ENCODE measurements at places on chromosomes 1 and 21.

DNA sequence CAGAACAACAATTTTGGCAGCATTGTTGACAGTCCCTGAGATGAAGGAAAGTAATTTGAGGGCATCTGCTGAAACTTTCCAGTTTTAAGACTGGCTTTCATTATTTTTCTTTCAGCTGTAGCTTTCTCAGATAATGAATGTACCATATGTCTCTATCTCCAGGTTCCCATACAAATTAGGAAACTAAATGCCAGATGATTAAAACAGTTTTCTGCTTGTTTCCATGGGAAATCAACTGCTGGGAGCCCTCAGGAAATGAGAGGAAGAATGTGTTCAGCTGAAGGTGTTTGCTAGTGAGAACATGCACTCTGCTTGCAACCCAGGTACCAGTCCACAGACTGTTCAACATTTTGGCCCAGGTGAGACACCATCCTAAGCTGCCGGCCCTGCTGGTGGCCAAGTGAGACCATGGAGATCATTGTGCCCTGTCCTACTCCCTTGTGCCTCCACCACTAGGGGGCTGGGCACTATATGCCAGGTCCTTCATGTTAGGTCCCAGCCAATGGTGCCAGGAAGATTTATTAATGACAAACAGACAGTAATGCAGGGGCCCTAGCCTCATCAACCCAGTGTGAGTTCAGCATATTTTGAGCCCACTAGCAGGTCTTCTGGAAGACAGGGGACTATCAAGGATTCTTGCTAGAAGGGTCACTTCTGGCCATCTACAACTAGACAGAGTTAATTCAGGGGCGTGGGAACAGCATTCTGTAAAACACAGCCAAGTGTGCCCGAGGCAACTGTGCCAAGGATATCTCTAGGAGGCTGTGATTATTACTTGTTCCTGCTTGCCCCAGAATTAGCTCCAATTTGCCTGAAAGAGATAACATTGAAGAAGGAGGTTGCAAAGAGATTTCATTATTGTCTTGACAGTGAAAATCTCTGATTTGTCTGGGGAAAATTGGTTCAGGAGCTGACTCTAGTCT is 17.0 kb upstream of the LRRC8C start:
- DNase-seq: no peak

DNA sequence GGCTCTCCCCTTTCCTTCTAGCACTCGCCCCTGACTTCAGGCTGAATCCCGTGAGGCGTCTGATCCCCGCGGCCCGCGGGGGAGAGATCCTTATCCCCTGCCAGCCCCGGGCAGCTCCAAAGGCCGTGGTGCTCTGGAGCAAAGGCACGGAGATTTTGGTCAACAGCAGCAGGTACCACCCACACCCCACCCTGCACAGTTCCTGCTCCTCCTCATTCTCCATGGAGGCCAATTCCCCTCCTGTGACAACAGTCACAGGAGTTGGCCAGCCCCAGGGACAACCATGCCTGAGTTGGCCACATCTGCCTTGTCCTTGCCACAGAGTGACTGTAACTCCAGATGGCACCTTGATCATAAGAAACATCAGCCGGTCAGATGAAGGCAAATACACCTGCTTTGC is 20.0 kb downstream of the TMEM81 start:
- DNase-seq: no peak

- peak; percentile 40 for DNase-seq
Measured at GRCh38 chr1:154329551-154330131, 4.3 kb downstream of the ATP8B2 start.

DNA sequence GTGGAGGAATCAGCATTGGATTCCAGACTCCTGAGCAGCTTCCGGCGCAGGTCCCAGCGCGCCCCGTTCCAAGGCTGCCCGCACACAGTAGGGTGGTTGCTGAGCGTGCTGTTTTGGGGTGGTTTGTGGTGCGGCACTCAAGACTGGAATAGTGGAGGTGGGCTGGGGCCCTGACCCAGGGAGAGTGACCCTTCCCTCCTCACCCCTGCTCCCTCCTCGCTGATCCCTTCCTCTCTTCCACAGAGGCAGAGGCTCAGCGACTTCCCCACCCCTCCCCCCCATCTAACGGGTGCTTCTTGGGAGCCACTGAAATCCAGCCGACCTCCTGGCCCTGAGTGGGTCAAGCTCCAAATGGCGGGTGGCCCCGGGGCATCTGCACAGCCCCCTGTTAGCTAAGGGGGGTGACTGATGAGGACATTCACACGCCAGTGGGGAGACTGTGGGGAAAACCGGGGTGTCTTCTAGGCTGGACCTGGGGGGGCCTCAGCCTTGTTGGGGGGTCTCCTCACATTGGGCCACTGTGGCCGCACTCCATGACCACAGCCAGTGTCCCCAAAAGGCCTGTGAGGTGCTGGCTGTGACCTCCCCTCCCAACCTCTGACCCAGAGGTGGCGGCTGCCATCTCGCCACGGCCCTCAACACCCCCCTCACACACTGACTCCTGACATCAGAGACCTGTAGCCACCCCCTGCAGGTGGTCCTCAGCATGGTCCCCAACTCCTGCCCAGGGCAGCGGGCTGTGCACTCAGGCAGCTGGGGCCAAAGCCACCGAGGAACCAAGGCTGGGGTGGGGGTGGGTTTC is 3.9 kb upstream of the HES4 start:
- DNase-seq: no peak

- no peak for DNase-seq
Measured at GRCh38 chr21:37525810-37526209, 159.2 kb downstream of the DYRK1A start.

DNA sequence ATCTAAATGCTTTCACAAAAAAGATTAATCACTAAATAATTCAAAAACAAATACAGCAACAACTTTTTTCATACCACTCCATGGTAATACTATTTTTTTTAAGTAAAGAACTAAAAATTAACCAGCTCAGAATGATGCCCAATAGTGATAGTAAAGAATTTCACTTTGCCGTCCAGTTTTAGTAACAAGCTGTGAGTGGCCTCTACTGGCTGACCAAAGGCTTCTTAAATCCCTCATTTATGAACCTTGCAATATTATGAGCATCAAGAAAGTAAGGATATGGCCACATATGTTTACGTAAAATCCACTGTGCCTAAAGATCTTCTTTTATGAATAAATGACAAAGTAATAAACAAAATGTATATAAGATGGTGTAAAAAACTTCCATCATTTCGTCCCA is 108.6 kb downstream of the GPATCH2 start:
- no peak for DNase-seq

DNA sequence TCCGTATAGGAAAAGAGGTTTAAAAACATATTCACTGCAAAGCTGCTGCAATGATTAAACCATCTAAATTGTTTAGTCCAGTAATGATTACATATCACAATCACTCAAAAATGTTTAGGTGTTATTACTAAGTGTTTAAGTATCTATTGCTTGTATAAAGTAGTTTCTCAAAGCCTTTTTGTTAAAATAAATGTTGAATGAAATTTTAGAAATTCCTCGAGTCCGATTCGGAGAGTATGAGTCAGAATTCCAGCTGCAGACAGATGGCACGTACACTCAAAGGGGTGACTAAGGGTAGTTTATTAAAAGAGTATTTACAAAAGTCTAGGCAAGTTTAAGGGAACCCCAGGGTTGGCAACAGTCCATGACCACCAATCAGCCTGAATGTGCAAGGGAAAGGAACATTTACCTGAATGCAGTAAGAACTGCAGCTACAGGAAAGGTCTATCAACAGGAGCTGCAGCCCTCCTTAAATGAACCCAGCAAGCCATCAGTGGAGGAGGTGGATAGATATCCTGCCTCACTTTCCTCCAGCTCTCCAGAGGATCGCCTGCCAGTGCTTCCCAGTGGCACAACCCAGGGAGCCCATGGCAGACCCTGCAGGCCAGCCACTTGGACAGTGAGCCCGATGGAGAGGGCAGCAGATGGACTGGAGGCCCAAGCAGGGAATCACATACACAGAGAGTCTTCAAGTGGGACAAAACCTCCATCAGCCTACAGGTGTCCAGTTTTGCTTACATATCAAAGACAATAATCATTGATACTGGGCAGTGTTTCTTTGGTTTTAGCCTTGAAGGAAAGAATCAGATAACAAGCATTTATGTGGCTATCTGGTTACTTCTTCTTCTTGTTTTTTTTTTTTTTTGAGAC is 92.1 kb upstream of the SLC44A3 start:
- DNase-seq: peak; percentile 95

DNA sequence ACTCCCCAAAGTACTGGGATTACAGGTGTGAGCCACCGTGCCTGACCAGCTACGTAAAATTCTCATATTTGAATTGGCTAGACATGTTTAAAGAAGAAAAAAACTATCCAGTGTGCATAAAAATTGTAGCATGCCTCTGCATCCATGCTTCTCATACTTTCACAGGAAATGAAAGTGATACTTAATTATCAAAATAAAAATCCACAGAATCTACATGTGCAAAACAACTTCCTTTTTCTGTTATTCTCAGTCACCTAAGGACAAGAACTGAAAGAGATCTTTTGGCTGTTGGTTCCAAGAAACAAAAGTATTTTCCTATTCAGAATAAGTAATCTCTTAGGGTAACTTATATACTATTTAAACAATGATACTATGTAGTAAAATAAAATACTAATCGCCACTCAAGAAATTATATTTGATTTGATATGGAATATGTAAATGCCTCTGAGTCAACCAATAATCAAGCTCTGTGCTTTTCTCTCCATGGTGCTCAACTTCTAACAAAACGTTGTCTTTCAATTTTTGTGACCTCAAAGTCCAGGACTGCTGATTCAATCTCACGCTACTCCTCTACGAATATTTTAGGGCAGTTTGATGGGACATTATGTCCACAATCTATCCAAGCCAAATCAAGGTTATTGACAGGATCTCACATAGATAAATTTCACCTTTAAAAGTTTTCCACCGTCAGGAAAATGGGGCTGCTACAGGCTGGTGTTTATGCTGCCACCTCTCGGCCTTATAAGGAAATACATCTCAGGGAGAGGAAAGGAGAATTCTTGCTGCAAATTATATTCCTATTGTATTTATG is 102.7 kb downstream of the ZNF281 start:
- peak; percentile 37 for DNase-seq

- DNase-seq: peak; percentile 76
Measured at GRCh38 chr1:151312411-151312810, 14.8 kb downstream of the PI4KB start.

DNA sequence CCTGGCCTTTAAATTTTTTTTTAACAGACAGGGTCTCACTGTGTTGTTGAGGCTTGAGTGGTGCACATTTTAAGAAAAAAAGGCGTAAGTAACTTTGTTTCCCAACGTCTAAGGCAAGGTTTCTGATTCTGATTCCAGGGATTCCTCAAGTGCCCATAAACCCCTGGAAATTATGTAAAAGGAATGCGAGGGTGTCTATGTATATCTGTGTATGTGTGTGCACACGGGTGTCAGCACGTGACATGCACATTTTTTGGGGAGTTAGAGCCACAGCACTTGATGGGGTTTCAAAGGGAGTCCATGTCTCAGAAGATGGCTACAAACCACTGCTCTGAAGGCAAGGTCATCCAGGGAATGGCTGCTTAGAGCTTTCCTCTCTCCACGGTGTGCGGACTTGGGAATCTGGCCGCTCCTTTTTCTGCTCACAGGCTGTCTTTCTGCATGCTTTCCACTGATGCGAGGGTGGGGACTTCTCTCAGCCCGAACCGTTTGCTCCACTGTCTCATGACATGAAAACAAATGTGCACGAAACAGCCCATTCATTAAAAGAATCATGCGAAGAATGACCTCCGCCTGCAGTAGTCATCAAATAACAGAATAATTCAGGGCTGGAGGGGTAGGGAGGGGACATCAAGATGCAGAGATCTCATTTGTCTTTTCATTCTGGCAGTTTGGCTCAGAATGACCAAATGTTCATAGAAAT is 18.7 kb upstream of the RERE start:
- no peak for DNase-seq

- no peak for DNase-seq
Measured at GRCh38 chr1:203214871-203215270, 14.6 kb downstream of the CHIT1 start.

DNA sequence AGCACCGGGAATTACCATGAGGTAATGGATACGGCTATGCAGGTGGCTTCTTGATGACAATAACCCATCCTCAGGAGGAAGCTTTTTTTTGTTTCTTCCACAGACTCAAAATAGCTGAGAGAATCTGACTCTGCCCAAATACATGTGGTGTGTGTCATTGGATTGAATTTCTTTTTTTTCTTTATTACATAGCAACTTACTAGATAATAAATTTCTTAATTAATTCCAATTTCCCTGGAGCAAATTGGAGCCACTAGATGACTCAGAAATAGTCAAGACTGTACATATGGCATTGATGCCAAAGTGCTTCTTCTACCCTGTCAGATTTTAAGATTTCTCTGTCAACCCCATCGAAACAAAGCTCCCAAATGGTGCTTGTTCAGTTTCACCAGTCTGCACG is 42.7 kb downstream of the L1TD1 start:
- DNase-seq: no peak

DNA sequence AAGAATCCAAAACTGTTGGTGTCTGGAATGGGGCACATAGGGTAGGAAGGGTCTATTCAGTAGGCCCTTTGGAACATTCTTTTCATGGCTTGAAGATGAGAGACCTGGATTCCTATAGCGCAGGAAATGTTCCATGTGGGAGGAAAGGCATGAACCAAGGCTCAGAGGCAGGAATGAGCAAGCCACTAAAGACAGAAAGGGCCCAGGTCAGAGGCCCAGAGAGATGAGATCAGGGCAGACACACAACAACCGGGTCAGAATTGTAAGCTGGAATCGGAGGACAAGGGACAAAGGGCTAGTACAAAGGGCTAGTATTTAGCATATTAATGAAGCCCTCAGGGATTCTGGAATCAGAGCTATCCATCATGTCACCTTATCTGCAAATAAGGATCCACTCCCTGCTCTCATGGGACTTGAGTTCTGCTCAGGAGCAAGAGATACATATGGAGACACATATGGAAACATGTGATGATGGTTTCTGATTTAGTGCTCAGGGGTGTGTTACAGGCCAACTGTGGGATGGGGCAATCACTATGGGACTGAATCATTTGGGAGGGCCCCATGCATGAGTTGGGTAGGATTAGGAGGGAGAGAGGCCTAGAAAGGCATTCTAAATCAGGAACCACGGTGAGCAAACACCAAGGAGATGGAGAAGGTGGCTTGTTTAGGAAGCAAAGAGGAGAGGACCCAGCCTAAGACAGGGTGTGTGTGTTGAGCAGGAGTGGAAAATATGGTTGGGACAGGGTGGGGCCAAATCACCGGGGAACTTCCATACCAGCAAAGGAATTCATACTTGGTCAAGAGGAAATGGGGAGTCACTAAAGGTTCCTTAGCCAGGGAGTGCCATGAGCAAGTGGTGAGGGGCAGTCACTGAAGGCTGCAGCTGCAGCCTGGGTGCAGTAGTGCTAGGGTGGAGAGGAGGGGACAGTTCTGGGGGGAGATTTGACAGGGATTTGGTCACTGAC is 8.6 kb downstream of the NECTIN4 start:
- DNase-seq: peak; percentile 40

- no peak for DNase-seq
Measured at GRCh38 chr1:89172468-89173143, 3.2 kb downstream of the GBP7 start.

GRCh38 chr1:63611231-63611630 is 18.0 kb downstream of the PGM1 start:
- DNase-seq: no peak

DNA sequence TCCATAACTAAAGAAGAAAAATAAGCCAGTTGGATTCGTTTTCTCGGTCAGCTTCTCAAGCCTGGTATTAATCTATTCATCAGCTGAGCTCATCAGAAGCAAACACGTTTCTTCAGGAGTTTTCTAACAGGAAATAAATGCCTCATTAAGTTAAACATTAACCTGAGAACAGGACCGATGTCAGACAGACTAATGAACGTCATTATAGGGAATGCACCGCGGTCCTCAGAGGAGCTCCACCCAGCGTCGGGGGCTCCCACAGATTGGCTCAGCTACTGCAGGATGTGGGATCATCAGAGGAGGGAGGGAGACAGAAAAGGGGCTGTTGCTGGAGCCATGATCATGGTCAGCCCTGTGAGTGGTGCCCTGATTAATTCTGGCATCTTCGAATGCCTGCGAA is 615.4 kb downstream of the PTPRU start:
- no peak for DNase-seq
